ENCODE measurements at places on chromosomes 13 and 19. TPM values are rescaled to one million over a fixed set of nuclear protein-coding genes. Genes with fewer than 3 reads are reported as not detected.

GRCh38 chr13:26784704-26785639, 24.4 kb upstream of the GPR12 start:
- DNase-seq, result peak; percentile 75

DNA sequence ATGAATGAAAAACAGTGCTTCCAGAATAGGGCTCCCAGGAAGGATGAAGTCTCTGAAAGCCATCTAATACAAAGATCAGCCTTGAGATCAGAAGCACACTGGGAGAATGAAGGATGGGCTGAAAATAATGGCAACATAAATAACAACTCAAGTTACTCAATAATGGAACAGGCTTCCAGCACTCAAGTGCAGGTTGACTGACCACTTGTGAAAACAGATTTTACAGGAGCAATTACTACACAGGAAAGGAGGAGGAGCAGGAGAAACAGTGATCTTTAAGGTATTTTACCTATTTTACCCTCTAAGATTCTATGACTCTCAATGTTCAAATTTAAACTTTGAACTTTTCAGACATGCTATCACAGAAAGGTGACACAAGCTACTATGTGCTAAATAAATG, 106.0 kb downstream of the USP12 start:
- DNase-seq, result no peak

- no peak for DNase-seq
Measured at GRCh38 chr13:41387576-41387975, 69.8 kb upstream of the RGCC start.

DNA sequence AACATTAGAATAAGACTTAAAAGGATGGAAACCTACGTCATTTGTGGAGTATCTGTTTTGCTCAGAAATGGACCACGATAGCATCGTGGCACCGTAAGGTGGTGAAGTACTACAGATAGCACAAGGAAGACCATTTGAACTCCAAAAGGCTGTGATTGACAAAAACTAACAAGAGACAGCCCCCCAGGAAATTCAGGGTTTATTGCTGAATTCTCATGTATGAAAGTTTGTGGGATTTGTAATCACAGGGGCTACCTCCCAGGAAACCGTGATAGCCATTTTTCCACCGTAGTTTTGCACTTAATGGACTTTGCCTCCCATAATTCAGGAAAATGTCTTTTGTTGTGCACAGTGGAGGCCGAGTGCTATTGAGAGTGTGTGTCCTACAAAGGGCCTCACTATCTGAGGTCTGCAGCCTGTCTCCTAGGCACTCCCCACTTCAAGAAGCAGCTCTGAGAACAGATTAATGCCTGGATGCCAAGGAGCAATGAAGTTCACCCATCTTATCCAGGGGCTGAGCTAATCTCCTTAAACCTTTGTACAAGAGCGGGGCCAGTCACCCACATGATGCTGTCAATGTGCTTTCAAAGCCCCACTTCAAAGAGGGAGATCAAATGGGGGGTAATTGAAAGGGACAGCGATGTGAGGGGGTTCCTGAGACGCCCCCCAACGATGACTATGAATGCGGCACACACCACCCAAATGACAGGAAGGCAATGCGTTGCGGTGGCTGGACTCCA, 182.6 kb downstream of the COL4A1 start:
- DNase-seq, result no peak

GRCh38 chr13:113652404-113653263, 5.4 kb downstream of the ATP4B start:
- no peak for DNase-seq

DNA sequence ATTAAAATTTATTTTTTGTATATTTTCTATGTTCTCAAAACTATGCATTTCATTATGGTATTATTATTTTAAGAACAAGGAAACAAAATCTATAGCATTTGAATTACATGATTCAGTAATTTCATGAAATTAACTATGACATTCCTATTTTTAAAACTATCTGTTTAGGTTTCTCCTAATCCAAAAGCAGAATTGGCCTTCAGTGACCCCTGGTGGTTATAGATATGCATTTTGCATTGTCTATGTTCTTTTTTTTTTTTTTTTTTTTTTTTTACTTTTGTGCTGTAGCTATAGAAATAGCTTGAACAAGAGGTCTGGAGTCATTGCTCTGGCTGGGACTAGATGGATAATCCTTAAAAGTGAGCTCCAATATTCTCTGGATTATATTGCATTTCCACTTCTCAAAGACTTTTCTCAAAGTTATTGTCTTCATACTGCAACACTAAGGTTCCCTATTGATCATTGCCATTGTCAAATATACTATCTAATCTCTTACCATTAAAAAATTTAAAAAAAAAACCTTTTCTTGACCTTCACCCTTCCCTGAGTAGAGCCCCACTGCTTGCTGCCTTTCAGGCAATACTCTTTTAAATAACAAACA, 15.9 kb upstream of the DNAJC3 start:
- peak; percentile 56 for DNase-seq

GRCh38 chr13:74569251-74569650, 435.0 kb upstream of the KLF12 start:
- DNase-seq, result no peak

GRCh38 chr13:109990296-109990695, 203.9 kb upstream of the IRS2 start:
- no peak for DNase-seq

Gene FXYD5
- polyA plus RNA-seq, result 31.2 TPM

Gene IFNL1
- not detected for polyA plus RNA-seq

DNA sequence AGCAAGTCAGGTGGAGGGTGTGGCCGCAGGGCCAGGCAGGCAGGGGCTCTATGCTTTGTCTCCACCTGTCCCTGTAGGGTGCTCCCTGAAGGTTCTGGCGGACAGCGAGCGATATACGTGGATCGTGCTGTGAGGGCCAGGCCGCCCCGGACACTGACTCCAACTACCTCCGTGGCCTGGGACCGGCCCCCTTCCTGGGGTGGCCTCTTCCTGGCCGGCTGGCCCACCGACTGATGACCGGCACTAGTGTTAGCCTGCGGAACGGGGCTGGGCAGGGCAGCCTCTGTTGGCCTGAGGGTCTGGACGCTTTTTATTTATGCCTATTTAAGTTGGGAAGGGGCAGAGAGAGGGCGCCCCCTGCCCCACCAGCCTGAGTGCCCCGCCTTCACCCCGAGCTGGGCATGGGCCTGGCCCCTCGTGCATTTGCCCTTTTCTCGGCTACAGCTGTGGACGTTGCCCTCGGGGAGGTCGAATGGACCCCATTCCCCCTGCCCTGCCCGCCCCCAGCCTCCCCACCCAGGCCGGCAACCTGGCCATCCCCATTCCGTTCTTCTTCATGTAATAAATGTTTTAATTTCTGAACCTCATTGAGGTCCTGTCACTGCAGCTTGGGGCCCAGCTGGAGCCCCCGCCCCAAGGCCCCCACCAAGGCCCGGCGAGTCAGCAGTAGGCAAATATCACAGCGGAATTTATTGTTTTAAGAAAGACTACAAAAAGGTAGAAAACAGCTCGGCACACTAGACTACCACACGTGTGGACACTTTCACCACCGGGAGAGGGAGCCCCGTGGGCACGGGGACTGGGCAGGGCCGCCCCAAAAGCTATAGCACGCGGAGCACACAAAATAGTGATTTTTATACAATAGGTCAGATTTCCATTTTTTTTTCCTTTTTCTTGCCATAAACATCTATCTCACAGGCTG, 8.8 kb downstream of the DCAF15 start:
- DNase-seq, result no peak

DNA sequence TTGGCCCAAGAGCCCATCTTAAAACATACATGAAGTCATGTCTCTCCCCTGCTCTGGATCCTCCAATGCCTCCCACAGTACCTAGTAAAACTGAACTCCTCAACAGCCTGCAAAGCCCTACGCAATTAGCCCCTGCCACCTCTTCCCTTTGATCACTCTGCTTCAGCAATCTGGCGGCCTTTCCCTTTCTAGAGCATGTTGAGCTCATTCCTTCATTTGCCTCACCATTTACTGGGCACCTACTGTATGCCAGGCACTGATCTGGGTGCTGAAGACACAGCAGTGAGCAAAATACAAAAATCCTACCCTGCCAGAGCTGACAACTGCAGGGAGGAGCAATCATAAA, 2.9 kb downstream of the KEAP1 start:
- DNase-seq, result no peak

GRCh38 chr13:26989261-26989956, 182.2 kb downstream of the USP12 start:
- no peak for DNase-seq

DNA sequence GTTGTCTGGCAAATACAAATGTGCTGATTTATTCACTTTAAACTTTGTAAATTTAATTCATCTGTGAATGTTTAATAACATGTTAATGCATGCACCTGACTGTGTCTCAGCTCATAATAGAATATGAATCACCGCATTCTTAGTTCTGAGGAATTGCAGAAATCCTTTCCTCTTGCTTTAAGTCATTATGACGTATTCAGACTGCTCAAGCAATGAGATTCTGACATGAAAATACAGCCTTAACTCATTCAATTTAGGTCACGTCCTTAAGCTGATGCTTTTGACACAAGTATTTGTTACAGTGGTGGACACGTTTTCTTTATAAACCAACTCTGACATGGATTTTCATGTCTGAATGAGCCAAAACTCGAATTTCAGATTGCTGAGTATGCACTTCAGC, 541.0 kb upstream of the KLF12 start:
- DNase-seq, result no peak

DNA sequence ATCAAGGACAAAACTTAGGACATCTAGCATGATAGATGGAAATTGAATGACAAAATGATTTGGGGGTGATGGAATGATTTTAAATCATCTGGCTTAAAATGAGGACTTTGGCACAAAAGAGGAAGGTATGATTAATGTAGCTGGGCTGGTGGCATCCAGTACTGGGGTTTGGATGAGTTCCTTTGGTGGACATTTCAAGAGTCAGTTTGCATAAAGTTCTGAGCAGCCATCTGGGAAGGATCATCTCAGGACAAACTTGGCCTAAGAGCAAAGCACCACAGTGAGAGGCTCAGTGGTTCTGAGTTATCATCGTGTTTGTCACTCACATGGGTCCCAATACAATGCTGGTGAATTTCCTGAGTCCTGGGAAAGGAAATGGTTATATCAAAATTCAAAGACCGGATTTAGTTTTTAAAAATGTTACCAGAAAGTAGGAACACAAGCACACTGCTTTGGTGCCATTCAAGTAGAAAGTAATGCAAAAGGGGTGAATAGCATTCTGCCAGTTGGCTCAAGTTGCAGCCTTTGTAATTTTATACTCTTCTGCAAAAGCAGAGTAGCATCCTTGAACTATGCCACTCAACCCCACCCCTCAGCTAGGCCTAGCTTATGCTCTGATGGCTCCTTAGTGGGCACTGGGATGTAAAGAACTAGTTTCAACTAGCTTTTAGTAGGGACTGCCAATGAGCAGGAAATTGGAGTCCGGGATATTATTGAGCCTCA, 219.0 kb downstream of the COG6 start:
- DNase-seq, result no peak

DNA sequence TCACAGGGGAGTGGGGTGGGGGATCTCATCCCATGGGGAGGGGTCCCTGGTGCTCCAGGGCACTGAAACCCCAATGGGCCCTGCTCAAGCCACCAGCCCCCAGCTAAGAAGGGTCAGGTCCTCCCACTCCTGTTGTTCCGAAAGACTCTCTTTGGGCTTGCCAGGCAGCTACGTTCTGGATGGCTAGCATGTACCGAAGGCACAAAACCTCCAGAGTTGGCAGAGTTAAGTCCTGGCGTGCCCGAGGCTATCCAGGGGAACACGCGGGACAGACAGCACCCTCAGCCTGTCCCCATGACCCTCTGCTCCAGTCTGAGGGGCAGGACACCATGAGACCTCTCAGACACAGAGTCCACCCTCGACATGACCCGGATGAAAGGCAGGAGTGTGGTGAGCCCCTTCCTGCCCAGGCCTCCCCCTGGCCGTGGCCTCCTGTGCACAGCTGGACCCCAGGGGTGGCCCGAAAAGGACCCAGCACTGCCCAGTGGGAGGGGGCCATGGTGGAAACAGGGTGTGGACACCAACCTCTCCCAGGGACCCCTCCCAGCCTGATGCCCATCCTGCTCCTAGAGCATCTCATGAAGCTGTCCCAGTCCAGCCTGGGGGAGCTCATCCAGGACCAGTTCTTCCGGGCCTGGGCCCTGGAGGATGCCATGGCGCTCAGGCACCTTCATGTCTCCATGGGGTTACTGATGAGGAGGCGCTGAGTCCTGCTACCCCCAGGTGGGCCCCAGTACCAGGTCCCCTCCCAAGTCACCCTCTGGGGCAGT, 53.0 kb upstream of the TPM4 start:
- no peak for DNase-seq

Gene NKPD1
- 0.15 TPM for polyA plus RNA-seq

Gene MCEMP1
- polyA plus RNA-seq, result 0.46 TPM

GRCh38 chr19:23283925-23284324, 33.7 kb upstream of the ZNF724 start:
- DNase-seq, result no peak

DNA sequence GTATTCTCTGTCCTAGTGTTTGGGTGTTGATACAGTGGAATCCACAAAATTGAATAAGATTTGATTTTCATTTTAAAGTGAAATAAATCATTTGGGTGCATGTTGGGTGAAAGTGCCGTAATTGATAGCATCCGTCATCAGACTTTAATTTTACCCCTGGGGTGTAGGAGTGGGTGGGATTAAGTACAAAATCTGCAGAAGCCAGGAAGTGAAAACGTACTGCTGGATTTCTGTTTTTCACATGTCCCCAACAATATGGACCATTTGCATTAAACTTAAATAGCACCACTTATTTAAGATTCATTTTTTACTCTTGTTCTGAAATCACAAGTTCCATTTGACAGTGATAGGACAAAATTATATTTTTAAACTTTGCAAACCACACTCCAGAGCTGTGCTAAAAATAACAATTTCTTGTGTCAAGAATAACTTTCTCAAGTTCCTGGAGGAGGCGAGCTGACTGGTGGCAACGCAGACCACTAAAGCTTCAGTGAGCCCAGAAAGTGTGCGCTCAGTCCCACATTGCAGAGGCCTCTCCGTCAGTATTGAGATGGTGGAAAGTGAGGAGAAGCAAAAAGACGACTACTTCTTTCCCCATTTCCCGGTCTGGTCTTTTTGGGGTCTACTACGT, 71.3 kb downstream of the ARHGEF7 start:
- DNase-seq, result no peak

DNA sequence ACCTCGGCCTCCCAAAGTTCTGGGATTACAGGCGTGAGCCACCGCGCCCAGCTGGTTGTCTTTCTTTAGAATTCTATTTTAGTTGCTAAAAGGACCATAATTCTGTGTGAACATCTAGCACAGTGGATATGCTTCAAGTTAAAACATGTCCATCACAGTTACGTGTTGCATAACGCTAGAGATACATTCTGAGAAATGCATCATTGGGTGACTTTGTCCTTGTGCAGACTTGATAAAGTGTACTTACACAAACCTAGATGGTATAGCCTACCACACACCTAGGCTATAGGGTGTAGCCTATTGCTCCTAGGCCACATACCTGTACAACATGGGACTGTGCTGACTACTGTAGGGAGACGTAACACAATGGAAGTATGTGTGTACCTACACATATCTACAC, 35.4 kb downstream of the DOCK9 start:
- no peak for DNase-seq
